Stimulated activated CD8-positive, alpha-beta memory T cell treated with anti-CD3 and anti-CD28 coated beads, Interleukin-15, amount 100 ng/mL, for 48 hours (primary cell): ENCODE measurements at places on chromosomes 12 and 14.
A peak's percentile ranks its signal among the peaks of the same experiment; 100 is the strongest.

GRCh38 chr12:68772714-68773113 is 26.7 kb downstream of the SLC35E3 start:
- DNase-seq = no peak

GRCh38 chr14:50728836-50729235 is 60.7 kb upstream of the SAV1 start:
- DNase-seq = no peak

DNA sequence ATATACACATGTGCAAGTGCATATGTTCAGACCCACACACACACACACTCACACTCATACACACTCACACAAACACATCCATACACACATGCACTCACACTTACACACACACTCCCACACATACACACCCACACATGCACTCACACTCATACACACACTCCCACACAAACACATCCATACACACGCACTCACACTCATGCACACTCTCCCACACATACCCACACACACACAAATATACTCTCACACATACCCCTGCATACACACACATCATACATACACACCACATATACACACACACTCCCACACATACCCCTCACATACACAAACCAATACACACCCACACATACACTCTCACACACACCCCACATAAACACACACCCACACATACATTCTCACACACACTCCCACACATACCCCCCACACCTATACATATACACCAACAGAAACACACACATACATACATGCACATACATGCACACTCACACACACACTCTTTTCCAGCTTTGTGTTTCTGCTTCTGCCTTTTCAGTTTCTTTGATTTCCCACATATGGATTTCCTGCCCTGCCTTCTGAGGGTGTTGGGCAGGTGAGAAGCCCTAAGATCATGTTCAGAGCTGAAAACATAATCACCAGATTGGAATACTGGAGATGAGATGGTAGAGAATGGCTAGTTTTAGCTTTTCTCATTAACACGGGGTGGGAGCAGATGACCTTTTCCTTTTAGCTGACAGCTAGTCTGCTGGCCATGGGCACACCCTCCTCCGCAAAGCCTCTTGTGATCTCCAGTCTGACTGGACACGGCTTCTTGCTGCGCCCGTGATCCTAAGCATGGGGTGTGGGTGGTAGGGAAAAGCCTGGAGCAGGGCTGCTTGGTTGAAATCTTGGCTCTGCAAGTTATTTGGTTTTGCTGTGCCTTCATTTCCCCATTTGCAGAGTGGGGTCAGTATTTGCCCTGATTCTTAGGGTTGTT is 214.0 kb downstream of the CHST11 start:
- no peak for DNase-seq

GRCh38 chr12:131827961-131828534 is at the start of gene MMP17:
Gene MMP17 (plus strand): TSS chr12:131828393. CDS start chr12:131828495, 102 bp downstream.
- no peak for DNase-seq

DNA sequence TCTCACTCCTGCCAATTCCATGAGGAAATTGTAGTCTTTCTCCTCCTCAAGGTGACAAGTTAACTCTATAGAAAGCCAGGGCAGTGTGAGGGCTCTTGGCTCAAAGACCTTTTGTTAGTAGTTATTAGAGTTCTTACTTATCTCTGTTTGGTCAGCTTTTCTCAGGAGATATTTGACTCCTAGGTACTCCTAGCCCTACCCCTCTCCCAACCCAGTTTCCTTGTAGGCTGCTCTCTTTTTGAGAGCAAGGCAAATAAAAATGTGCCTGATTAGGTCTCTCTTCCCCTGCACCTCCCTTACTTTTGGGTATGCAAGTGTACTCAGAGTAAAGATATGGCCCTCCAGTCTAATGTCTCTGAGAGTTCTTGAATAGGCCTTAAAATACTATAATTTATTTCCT is 23.8 kb downstream of the BTG1 start:
- no peak for DNase-seq

GRCh38 chr12:49208676-49209075 is 19.8 kb upstream of the TUBA1A start:
- DNase-seq = no peak

- DNase-seq = no peak
Measured at GRCh38 chr12:120234643-120235368, 30.7 kb downstream of the PXN start.

GRCh38 chr12:72012874-72013273 is 74.2 kb downstream of the TPH2 start:
- DNase-seq = no peak

DNA sequence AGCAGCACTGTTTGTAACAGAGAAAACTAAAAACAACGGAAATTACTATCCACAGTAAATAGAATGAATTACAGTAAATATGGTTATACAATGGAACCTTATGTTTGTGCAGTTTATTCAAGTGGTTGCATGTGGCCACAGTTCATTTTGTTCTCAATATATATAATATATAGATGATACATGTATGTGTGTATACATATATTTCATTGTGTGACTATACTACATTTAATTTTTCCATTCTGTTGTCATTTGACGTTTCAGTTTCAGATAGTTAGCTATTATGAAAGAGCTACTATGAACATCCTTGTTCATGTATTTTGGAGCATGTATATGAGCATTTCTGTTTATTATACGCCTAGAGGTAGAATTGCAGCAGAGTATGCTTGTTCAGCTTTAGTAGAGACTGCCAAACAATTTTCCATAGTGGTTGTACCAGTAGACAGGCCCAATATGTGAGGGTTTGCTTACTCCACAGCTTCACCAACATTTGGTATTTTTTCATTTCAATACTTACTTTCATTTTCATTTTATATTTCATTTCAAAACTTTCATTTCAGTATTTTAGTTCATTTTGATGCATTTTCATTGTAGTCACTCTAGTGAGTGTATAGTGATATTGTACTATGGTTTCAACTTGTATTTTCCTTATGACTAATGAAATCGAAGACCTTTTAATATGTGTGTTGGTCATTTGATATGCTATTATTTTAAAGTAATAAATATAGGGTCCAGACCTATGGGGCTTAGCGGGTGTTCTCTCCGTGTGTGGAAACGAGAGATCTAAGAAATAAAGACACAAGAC is 141.5 kb upstream of the FGD4 start:
- DNase-seq = no peak

DNA sequence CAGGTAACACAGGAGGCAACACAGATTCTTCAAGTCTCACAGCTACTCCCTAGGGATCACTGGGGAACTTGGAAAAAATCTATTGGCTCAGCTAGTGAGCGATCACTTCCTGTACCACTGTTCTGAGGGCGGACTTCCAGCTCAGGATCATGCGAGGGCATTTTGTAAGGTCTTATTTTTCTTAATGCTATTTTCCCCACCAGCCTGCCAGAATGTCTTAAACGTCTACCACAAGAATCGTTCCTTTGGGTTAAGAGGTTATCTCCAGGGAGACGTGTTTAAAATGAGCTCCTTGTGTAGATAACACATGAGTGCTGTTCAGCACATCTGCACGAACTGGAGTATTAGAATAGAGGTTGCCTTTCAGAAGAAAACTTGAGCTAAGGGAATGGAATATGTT is 162.6 kb downstream of the ETNK1 start:
- no peak for DNase-seq

GRCh38 chr12:6468283-6468575 is 2.2 kb downstream of the VAMP1 start:
- DNase-seq = no peak

DNA sequence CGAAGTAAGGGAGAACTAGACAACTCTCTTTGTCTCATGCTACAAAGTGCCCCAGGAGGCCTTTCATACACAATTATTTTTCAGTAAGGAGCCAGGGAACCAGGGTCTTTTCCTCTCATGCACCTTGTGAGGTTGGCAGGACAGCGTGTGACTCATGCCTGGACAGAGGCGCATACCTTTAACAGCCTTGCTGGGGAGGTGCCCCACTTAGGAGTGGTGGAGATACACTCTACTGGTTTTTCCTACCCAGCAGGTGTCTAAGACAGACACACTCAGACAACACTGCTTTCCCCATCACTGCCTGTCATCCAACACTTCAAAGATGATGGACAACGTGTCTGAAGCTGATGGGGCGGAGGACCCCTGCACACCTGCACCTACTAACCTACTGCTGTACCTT is 49.1 kb downstream of the B4GALNT3 start:
- DNase-seq = no peak

DNA sequence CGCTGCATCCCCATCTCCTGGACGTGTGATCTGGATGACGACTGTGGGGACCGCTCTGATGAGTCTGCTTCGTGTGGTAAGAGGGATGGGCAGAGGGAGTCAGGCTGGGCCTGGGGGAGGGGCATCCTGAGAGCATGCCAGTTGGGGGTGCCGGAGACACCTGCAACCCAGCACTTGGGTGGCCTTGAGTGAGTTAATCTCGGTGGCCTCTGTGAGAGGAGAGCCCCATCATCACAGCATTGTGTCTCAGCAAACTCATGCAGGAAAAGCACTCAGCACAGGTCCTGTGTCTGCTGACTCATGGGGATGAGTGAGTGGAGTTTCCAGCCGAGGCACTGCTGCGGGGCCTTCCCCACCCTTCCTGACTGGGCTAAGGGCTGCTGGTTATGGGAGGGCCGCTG is 19.6 kb upstream of the LRP1-AS start:
- DNase-seq = peak; percentile 38

GRCh38 chr14:95231966-95232633 is 74.8 kb upstream of the DICER1 start:
- DNase-seq = no peak

DNA sequence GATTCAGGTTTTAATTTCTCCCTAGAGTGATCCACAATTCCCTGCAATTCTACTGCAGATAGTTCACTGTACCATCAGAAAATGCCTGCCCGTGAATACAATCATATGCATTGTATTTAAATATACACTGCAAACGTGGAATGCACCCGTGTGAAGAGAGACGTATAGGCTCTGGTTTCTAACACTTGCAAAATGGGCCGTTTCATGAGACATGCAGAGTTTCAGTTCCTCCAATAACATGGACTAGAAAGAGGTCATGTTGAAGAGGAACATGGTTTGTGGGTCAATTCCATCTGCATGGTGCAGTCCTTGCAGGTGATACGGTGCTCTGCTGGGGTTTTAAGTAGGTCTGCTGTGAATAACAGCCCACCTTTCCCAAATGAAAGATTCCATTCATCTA is 373.3 kb downstream of the TMEM132D start:
- no peak for DNase-seq

GRCh38 chr14:46582826-46583225 is 68.8 kb downstream of the RPL10L start:
- no peak for DNase-seq

DNA sequence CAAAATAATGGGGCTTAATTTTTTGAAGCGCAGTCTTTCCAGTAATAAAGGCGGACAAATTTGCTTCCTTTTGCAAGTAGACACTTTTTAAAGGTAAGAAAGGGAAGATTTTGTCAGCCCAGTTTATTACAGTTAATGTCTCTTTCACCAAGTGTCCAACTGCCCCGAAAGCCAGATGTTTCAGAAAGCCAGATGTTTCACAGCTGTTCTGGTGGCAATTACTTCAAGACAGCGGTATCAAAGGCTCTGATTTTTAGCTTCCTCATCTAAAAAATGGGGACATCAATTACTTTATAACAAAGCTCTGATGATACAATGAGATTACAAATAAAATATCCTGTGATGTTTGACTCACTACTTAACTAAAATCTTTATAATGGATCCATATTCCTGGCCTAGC is 1.0 kb downstream of the WBP11 start:
- DNase-seq = no peak

DNA sequence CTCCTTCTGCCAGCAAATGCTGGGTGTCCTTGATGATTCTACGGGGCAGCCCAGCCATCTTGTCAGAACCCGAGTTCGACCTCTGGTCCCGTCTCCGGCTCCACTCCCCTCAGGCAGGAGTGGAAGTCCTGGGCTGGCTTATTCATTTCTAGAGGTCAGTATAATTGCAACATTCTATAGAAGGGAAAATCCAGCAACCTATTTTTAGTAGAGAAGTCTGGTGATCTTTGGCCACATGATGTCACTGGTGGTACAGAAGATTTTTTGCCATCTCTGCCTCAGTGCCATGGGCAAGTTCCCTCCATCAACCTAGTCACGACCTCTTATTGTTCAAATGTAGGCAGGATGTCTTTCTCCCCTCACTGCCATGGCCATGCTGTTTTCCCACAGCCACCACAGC is 22.4 kb downstream of the OR10G2 start:
- DNase-seq = no peak

- no peak for DNase-seq
Measured at GRCh38 chr12:106058256-106059182, 80.2 kb downstream of the NUAK1 start.

GRCh38 chr14:74856366-74856765 is 19.6 kb downstream of the PROX2 start:
- DNase-seq = no peak
